MCF 10A (cell line): ENCODE measurements at places on chromosomes 12 and 14.

GRCh38 chr12:43694879-43695278, 63.7 kb downstream of the PUS7L start:
- no peak for DNase-seq

GRCh38 chr12:32303174-32303549, 96.2 kb upstream of the FGD4 start:
- DNase-seq, result no peak

- no peak for DNase-seq
These were observed 4.8 kb downstream of the EMG1 start for GRCh38 chr12:6975297-6976032.

- peak; percentile 61 for DNase-seq
These were observed 29.0 kb downstream of the SLC2A3 start for GRCh38 chr12:7907009-7907408.

GRCh38 chr12:125129179-125129571, 63.9 kb downstream of the AACS start:
- DNase-seq, result no peak

DNA sequence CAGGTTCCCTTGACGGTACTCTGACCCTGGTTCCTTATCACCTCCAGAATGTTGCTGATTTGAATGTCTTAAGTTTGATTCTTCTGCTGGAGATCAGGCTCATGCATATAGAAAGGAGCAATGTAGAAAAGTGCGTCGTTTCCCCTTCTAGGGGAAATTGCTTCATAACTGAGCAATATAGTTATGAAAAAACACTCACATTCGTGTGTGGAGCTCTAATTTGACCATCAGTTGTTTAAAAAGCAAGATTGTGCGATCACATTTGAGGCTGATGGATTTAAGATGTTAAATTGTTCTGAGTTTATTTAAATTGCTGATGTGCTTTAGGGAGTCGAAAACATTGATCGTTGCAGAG, 19.2 kb downstream of the PELI2 start:
- no peak for DNase-seq

GRCh38 chr14:70698288-70698687, 56.6 kb downstream of the TTC9 start:
- peak; percentile 53 for DNase-seq

- no peak for DNase-seq
These were observed 7.1 kb downstream of the DTX1 start for GRCh38 chr12:113063396-113064350.

- no peak for DNase-seq
These were observed 171.7 kb upstream of the FLRT2 start for GRCh38 chr14:85358136-85358785.

DNA sequence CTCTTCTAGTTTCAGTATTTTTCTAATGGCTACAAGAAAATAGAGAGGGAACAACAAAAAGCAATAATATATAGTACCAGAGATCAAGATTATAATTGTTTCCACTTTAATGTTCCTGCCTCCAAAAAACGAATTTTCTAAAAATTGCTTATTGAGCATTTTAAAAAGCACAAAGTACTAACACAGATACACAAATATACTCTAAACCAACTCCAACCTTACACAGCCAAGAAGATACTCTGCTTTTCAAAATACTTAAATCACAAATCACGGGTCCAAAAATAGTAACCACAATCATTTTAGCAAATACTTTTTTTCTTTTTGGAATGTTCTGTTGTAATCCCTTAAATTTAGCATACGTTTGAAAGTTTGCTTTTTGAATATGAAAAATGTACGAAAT, 2.0 kb downstream of the YAF2 start:
- no peak for DNase-seq

GRCh38 chr12:61490526-61491498, 769.4 kb upstream of the USP15 start:
- DNase-seq, result peak; percentile 31

GRCh38 chr12:127342861-127343260, 924.1 kb upstream of the TMEM132C start:
- DNase-seq, result no peak

DNA sequence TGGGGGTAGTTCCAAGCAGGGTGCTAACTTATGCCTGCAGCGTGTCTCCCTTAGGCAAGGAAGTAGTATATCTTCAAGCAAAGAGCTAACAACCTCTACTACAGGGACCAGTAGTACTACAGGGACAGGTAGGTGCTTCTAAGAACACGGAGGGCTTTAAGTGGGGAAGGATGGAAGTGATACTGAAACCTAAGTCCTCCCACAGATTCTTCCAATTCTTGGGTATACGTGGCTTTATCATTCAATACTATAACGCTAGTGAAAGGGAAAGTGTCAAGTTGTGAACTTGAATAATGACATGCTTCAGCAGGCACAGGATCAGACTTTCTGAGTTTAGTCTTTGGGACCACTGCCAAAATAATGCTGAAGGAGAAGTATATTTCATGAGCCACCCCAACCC, 241.7 kb downstream of the CEP128 start:
- no peak for DNase-seq

- DNase-seq, result no peak
These were observed 4.4 kb downstream of the KRT76 start for GRCh38 chr12:52772772-52773171.

GRCh38 chr12:67764946-67765619, 116.5 kb downstream of the DYRK2 start:
- no peak for DNase-seq

DNA sequence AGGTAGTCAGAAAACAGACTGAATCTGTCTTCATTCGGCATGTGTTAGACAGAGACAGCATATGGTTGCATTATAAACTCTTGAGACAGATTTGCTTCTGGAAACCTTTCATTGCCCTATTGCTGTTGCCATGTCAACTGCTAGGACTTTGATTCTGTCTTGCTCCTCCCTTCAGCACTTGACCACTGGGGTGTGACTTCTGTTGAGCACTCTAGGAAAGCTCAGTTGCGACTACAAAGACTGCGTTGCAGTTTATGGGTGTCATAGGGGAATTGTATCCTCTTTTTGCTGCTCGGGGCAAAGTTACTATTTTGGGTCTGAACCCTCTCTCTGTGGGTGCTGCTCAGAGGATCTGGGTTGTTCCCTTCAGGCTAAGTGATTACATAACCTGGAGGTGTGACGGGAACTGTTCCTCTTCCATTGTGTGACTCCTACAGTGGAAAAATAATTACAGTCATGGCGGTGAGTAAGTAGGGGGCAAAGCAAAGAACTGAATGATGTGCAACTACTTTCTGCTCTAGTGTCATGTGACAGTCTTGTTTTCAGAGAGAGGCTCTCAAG, 44.3 kb upstream of the TRIM9 start:
- peak; percentile 86 for DNase-seq

DNA sequence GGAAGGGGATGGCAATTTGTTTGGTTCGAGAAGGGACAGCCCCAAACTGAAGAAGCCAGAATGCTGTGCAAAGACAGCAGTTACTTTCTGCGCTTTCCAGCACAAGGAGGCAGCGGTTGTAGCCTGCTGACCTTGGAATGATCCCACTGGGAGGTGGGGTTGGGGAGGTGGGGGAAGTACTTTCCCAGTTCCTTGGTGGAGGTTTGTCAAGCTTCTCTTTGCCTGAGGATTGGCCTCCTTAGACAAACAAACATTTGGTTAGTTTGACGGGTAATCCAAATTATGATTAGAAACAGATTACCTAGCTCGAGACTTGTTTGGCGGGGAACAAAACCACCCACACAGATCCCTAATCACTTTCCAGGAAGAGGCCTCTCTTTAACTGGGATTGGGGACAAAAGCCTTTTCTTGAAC, 79.1 kb upstream of the EGLN3 start:
- no peak for DNase-seq

- DNase-seq, result no peak
These were observed 171.8 kb upstream of the FOXN3 start for GRCh38 chr14:89588840-89589296.

DNA sequence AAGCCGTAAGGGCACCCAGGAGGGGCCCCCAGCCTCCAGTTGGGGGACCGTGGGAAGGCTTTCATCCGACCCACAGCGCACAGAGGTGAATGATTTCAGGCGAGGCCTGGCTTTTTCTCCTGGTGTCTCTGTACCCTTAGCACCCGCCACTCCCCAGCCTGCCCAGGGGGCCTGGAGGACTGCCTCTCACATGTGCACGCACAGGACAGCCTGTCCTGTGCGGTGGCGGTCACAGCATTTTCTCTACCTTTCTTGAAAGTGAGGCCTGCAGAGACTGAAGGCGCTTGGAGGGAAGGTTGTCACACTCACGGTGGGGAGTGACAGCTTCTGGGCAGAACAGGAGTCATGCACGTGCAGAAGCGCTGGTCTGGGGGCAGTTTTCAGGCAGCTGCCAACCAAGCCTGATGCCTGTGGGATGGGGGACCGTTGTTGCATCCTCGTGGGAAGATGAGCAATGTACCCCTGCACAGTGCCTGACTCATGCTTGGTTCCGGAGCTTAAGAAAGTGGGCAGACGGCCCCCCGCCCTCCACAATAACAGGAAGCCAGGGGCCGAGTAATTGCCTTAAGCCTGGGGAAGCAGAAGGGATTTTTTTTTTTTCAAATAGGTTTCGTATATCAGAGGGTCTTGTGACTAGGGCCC, 148.1 kb downstream of the TSPAN9 start:
- DNase-seq, result no peak

GRCh38 chr12:57091638-57092528, 3.0 kb downstream of the NAB2 start:
- DNase-seq, result no peak

GRCh38 chr14:36398463-36399291, 78.2 kb upstream of the MBIP start:
- no peak for DNase-seq

GRCh38 chr12:79262938-79263337, 398.4 kb downstream of the SYT1 start:
- peak; percentile 11 for DNase-seq

- DNase-seq, result no peak
These were observed 4.6 kb upstream of the SAMD4A start for GRCh38 chr14:54562334-54562733.

DNA sequence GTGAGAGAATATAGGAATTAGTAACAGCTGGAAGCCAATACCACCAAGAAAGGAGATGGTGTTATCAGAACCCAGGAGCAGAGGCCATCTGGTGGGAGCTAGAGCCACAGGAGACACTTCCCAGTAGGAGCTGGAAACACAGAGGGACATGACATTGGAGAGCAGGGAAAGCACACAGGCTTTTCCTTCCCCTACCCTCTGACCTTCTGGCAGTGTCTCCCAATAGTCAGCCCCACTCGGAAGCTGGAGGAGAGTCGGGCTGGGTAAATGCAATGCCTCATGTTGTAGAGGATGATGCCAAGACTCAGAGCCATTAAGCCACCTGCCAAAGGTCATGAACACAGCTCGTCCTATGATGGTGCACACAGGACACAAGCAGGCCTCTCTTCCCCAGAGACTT, 538.5 kb downstream of the BCL11B start:
- no peak for DNase-seq

DNA sequence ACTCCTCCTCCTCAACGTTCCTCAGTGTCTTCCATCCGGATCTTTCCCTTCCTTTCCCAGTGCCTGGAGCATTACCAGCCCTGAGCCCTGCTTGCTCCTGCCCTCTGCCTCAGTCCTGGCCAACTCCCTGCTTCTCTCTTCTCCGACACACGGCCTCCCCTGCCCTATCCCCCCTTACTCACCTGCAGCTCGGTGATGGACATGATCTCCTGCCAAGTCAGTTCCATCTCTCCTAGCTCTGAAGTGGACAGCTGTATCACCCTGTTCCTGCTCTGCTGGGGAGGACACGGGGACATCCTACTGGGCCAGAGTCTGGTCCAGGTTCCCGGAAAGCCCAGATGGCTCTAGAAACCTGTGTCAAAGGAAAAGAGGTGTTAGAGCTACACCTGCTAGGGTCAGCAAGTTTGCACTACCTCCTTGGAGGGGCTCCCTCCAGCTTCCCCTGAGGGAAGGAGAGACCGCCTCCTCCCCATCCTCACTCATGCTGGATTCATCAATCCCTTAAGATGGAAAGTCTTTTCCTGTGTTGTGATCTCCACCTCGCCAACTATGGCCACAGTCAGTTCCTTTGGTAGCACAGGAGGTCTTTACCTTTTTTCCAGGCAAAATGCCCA, 5.8 kb downstream of the NFE2 start:
- no peak for DNase-seq

GRCh38 chr12:5200278-5201087, 156.8 kb downstream of the KCNA5 start:
- no peak for DNase-seq
